ENCODE measurements at places on chromosomes 3 and 15.
A peak's percentile ranks its signal among the peaks of the same experiment; 100 is the strongest.

DNA sequence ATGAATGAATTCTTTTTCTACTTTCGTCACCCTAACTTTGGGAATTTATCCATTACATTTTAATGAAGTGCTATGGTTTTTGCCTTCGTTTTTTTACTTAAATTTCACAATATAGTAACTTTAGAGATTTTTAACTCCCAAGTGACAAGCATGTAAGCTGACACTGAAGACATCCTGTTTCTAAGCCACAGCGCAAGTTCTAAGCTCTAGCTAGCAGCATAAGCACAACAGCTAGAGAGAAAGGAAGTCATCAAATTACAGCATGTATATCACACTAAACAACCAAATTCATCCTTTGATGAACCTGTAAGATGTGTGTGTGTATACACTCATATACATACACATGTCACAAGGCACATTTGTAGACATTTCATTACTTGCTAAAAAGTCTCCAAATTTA lies 119.3 kb downstream of the P3H2 start:
- no peak for DNase-seq

- no peak for DNase-seq
These were observed 87.5 kb downstream of the CORO2B start for GRCh38 chr15:68666120-68666811.

GRCh38 chr3:138157743-138158142 lies 17.0 kb downstream of the DBR1 start:
- DNase-seq: no peak

GRCh38 chr15:49135342-49135857 lies 20.0 kb downstream of the COPS2 start:
- no peak for DNase-seq

DNA sequence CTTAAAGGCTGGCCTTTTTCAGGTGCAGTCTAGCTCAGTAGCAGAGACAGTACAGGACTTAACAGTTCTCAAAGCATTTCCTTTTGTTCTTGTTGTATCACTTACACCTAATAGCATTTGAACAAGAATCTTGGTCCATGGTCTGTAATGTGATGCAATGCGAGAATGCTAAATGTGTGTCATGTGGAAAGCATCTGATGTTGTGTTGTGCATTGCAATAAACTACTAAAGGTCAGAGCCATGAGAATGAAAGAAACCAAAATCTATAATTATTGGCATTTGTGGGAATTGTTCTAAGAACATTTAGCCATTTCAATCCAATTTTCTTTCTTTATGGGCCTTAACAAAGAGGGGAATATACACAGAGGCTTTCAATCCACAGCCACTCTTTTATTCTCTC lies 324.5 kb upstream of the ROBO2 start:
- no peak for DNase-seq

DNA sequence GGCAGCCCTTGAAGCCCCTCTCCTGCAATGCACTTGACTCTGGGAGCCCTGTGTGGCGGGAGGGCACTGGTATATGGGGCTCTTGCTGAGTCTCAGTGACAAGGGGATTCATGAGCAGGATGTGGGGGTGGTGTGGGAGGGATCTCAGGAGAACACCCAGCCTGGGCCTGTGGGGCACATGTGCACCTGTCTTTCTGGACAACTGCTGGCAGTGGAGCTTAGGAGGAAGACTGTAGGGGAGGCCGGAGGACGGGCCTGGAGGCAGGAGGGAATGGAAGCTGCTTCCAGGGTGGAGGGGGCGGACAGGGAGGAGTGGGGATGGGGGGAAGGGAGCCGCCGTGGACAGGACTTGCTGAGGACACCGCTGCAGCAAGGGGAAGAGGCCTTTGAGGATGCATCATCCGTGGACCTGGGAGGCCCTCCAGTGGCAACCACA lies 10.8 kb upstream of the SNRPA1 start:
- no peak for DNase-seq

DNA sequence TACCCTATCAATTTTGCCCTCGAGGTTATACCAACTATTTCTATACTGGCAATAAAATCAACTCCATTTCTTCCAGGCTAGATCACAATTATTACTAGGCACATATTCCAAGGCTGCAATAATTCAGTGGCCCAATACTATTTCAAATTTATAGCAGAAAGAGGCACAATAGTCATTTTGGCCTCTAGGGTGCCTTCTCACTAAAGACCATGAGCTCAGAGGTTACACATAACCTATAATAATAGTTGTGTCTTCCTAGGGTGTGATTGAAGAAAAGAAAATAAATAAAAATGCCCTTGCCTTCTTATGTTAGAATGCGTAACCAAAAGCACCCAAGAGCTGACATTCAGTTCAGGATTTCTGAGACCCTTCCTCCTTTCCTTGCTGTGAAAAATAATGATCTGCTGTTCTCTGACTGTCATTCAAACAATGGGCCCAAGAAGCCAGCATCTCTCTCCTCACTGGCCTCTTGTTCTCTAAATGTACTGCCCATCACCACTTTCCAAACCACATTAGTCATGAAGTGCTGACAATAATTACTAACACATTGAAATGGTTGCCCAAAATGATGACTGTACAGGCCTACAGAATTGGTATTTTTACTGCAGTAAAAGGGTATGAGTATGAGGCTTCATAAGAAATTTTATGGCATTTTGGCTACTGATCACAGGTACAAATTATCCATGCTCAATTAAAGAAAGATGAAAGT lies 244.8 kb downstream of the LRRN1 start:
- no peak for DNase-seq

GRCh38 chr15:98787936-98788757 lies 139.8 kb downstream of the IGF1R start:
- no peak for DNase-seq

DNA sequence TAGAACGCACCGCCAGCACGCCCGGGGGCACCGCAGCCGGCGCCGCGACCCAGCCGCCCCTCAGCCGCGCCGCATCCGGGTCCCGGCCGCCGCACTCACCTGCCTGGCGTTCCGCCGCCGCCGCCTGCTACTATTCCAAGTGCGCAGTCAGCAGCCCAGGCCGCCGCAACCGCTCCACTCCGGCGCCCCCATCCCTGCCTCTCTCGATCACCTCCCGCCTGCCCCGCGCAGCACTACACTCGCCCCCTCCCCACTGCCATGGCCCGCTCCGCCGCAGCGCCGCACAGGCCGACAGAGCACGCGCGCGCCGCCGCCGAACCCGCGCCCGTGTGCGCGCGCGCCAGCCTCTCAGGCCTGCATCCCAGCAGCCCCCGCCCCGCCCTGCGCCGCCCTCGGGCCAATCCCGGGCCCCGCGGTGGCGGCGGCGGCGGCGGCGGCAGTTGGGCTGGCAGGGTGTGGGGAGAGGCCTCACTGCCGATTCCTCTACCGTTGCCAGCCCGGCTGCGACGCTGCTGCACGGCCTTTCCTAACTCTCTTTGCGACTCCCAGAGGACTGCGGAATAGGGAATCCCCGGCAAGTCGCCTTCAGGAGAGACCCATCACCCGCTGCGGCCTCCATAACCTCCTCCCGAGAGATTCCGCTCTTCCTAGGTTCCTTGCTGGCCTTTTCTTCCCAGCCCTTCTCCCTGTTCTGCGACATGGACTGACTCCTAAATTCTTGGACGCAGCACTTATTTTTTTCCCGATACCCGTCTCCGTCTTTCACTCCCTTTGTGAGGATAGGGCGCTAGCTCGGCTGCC lies at the start of gene PIK3CB:
PIK3CB (minus strand) TSS at position 333 of the 801 bp plus-strand sequence. CDS start 75,585 bp downstream, outside the sequence.
- DNase-seq: peak; percentile 93
